ENCODE measurements at places on chromosomes 3 and 15.

- no peak for DNase-seq
These were observed 108.6 kb upstream of the ARL6 start for GRCh38 chr3:97655971-97656370.

DNA sequence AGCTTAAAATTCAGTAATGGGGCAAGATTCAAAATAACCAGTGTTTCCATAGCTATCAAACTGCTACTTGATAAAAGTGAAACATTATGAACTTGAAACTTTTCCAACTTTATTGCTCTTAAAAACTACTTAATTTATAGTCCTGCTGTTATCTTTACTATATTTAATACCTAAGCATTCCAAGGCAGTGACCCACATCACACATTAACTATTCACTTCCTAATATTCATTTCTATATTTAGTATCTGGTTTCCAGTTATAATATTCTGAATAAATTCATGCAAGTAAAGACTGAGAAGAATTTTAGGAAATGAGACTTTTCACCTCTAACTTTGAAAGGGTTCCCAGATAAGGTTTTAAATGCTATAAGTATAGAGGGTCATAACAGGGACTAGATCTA is 64.9 kb downstream of the UACA start:
- DNase-seq, result no peak

DNA sequence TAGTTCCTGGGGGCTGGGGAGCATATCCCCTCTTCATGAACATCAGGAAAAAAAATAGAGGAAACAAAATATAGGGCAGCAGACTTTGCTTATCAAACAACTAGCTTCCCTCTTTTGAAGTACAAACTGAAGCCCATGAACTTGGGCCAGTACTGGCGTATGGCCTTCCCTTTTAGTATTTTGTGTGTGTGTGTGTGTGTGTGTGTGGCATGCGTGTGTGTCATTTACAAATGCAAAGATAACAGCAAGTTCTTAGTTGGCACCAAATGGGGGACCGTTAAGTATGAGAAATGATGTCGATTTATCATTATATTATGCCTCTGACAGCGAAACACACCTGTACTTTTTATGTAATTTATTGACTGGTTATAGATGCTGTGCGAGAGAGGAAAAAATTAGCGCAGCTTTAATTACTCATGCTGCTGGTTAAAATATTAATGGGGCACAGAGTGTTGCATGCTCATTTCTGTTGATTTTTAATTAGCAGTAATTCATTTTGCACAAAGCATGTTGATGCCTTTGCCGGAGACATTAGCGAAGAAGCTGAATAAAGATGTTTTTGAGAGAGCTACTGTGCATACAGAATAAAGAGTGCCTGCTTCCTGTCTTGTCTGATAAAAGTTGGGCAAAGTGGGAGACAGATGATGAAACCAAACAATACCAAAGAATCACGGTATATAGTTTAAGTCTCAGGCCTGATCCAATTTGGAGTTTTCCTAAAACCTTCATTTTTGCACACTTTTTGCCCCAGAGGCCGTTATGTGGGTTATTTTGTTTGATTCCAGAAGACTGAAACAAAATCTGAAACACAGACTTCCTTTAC is 297.1 kb downstream of the SATB1 start:
- DNase-seq, result no peak

DNA sequence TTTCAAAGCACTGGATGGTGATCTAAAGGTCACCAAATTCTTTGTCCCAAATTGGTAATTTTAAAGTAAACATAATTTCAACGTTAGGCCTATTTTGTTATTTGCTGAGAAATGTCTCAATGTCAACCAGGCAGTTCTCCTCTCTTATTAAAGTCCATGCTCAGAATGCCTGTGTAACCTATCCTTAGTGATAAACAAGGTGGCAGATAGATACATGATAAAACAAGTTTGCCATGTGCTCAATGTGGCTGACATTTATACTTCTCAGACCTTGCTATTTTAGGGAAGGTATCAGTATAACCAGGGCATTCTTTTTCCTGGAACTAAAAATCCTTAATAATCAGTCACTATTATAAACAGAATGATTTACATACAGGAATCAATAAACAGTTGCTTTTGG is 8.5 kb downstream of the MBNL1 start:
- DNase-seq, result no peak

DNA sequence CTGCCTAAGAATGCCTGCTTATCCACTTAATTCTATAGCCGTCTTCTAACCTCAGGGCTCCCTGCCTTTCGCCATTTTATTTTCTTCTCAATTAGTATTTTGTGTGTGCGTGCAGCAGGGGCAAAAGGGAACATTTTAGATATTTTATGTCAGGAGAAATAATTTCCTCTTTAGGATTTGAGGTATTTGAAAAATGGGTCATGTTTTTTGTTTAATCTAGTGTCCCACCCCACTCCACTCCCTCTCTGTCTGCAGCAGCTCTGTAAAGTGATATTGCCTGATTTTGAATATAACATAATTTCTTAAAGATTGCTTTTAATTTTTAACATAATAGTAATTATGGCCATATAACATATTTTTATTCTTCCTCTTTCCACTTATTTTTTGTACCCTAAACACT is 593.2 kb upstream of the DPPA4 start:
- no peak for DNase-seq

Measured in Calu3 (cell line).